ENCODE measurements at places on chromosomes 3 and 15.

DNA sequence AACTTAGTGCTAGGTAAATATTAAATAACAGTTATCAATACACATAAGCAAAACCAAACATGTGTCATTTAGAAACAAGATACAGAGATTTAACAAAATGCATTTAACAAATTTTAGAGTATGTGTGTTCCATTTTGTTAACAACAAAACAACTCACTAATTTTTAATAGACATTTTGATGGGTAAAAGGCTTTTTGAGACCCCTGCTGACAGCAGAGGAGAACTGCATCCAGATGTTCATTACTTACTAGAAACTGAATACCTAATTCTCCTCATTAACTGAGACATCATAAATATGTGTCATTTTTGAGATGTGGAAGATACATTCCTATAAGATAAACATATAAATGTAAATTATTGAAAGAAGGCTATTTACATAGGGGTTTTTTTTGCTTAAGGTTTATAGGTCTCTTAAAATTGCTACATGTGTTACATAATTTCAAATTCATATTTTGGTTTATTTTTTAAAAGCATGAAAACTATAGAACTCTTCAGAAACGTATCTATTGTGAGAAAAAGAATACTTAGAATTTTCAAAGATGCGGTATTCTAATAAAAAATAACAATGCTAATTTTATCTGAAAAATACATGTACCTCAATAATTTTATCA is 1009.8 kb downstream of the TUSC7 start:
- DNase-seq: no peak

DNA sequence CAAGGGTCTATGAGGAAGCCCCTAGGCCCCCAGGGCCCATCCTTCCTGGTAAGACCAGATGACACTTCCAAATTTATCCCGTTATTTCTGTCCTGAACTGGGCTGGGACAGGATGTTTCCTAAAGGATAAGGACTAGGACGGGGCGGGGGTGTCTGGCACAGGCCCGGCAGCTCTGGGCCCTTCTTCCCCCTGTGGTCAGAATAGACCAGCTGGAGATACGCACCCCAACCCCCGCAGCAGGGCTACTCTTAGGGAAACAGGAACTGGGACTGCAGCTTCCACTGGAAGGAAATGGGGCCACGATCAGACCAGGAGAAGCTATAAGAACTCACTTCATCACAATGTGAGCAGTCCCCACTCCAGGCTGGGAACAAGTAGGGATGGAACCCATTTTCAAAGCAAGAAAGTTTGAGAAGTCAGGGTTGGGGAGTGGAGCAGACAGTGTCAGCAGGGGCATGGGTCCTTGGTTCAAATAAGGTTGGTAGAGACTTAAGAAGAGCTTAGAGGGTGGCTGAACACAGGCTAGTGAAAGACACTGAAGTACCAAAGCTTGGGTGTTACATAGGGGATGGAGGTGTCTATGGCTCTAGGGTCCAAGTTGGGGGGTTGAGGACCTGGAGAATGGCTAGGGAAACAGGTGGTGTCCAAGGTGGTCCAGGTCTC is 1.1 kb downstream of the NCKIPSD start:
- no peak for DNase-seq

DNA sequence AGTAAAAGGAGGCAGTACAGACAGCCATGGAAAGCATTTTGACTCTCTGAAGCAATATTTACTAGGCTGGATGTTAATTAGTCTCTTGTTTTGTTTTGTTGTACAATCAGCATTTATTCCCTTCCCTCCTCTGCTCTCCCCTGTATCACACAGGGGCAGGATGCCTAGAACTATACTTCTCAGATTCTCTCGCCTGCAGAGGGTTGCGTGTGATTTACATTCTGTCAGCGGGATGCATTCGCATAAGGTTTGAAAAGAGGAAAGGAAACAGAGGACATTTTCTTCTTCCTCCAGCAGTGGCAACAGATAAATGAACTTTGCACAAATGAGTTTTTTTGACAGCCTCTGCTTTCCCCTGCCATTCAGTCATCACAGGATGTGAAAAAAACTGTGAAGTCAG is 188.3 kb downstream of the RSL24D1 start:
- no peak for DNase-seq

- no peak for DNase-seq
Measured at GRCh38 chr3:57073628-57074027, 13.2 kb downstream of the SPATA12 start.

DNA sequence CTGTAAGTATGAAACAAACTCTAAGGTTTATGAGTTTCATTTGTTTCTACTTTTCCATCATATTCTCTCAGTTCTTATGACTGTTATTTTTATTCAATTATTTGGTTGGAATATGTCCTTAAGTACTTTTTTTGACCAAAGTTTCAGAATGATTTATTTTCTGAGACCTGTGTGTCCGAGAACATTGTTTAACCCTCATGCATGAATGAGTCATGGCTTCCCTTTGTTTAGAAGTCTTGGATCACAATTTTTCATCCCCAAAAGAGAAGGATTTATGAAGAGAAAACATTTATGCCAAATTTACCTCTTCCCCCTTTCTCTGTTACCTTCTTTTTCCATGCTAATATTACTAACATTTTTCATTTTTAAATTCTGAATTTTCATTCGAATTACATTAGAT is 518.0 kb upstream of the NR2F2 start:
- DNase-seq: no peak

DNA sequence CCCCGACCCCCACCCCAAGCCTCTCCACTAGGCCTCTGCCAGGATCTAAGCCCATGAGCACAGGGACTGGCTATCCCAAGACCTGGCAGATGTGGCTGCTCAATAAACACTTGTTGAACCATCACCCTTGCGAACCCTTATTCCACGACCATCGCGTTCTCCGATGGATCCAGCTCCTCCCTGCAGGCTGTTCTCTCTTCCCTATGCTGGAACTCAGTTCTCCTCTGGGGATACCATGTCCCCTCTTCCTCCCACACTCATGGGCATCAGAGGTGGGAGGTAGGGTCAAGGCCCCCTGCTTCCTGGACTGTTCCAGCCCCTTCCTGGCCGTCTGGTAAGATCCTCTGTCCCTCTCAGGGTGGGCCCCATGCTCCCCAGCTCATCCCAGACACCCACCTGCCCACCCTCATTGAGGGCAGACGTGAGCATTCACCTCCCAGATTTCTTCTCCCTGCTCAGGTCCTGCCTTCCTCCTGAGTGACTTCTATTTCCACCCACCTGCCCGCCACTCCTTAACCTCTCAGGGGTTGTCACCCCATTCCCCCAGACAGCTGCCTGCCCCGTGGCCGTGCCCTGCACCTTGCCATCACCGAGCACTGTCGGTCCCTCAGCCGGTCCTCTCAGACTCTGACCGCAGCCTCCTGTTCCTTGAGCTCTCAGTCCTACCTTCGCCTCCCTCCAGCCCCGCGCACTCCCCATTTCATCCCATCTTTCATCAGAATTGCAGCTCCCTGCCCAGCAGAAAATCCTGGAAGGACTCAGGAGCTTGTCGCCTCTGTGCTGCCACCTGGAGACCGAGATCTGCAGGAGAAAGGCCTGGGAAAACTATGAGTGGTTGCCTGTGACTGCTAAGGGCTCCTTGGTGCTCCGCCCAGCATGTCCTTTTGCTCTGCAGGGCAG is 42.0 kb downstream of the PML start:
- DNase-seq: no peak

DNA sequence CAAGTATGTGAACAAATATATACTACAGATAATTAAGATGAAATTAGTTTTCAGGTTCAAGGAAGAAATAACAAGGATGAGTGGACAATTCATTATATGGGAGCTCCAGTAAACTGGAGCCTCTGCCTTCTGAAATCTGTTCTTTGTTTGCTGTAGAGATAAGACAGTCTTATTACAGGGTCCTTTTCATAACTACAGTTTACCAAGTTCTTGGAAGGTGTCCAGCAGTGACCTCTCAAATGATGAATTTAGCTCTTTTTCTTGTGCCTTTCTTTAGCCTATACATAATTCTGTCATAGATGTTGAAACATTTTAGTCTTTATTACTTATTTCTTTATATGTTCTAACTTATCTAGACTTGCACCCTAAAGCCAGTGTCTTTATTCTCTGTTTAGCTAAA is 89.7 kb upstream of the GBE1 start:
- no peak for DNase-seq

GRCh38 chr15:75186044-75186443 is 15.6 kb upstream of the C15orf39 start:
- DNase-seq: no peak

- DNase-seq: no peak
Measured at GRCh38 chr15:42800731-42801474, 64.0 kb upstream of the CDAN1 start.

GRCh38 chr15:70826634-70827033 is 27.3 kb downstream of the LARP6 start:
- no peak for DNase-seq

GRCh38 chr3:13237776-13238490 is 164.7 kb upstream of the IQSEC1 start:
- DNase-seq: no peak

GRCh38 chr3:192850451-192850981 is 67.1 kb downstream of the MB21D2 start:
- no peak for DNase-seq

- DNase-seq: no peak
Measured at GRCh38 chr3:186141790-186142189, 32.9 kb upstream of the ETV5 start.

DNA sequence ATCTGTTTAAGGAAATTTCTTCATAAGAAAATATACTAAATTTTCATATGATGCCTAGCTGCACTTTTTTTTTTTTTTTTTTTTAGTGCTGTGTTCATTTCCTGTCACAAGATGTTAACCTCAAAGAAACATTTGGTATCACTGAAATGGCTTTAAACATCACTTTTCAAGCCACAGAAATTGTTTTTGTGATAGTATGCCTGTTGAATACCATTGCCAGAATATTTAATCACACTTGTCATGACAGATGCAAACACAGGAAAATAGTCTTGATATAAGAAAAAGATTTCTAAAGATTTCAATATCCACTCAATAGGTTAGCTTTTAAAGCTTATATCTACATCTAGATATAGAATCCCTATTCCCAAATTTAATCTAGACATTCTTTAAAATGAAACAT is 608.5 kb upstream of the AGTR1 start:
- DNase-seq: no peak

DNA sequence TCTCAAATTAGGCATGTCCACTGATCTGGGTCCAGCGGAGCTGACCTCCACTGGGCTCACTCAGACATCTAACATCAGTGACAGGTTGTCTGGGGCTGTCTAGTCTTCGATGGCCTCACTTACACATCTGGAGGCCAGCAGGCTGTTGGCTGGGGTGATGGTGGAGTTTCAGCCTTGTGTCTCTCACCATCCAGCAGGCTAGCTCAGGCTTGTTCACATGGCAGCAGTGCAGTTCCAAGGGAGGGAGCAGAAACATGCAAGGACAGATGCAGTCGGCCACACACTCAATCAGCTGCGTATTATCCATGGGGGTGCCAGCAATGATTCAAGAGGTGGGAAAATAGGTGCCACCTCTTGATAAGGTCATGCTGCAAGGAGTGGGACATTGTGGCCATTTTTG is 292.5 kb downstream of the SHQ1 start:
- DNase-seq: no peak

GRCh38 chr3:148737104-148737530 is 39.4 kb downstream of the AGTR1 start:
- DNase-seq: no peak

- DNase-seq: no peak
Measured at GRCh38 chr15:39227001-39227400, 353.9 kb upstream of the THBS1 start.

DNA sequence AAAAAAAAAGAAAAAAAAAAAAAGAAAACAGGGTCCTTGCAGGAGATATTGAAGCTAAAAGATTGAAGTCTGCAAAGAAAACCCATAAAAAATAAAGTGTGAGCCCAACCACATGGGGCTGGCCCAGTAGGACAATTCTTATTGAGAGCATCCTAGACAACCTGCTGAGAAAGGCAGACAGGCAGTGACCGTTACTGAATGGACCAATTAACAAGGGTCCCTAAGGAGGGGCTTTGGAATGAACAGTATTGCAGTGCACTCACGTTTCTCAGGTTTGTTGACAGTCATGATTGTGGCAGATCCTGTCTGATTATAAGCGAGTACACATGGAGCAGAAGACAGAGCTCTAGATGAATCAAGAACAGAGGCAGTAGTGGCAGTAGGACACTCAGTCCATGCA is 168.6 kb downstream of the LSAMP start:
- no peak for DNase-seq

DNA sequence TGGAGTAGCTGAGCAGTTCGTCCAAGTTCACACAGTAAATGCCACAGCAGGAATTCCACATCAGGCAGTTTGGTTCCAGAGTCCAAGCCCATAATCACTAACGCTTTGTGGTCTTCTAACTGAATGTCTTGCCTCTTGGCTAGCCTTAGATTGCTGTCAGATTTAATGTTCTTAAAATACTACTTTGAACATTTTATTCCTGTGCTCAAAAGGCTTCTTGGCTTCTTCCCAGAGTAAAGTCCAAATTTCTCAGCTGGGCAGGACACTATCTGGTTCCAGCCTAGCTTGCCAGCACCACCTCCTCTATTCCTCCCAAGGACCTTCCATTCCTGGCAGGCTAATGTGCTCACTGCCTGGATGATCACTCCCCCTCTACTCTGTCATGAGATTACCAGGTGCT is 256.9 kb downstream of the SQOR start:
- no peak for DNase-seq

DNA sequence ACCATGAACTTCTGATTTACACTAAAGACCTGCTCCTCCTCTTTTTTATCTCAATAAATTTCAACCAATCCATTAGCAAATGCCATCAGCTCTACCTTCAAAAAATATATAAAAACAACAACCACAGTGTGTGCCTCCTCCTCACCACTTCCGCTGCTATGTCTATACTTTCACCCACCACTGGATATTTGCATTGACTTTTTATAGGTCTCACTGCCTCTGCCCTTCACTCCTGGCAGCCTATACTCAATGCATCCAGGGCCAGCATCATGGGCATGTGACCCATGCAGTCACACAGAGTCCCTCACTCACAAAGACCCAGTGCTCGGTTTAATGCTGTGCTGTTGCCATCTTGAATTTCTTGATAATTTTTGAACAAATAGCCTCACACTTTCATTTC is 53.5 kb upstream of the CCDC54 start:
- DNase-seq: no peak

Data from NCI-H774 (cell line).